ENCODE measurements at places on chromosomes 2 and 18.

DNA sequence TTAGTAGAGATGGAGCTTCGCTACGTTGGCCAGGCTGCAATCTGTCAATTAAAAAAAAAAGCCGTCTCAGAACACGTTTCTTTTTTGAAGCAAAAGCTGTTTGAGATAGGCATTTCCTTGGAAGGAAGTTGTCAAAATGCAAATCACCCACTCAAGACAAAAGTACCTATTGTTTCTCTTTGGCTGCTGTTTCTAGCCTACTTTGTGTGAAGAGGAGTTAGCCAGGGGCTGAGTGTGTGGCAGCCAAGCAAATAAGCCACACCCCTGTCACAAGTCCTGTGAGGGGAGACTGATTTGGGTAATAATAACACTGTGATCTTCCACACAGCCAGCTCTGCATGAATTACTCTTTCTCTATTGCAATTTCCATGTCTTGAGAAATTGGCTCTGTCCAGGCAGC is 47.4 kb upstream of the CDCA7 start:
- DNase-seq: no peak

- peak; percentile 57 for DNase-seq
These were observed 166.9 kb upstream of the KLF7 start for GRCh38 chr2:207332480-207333212.

DNA sequence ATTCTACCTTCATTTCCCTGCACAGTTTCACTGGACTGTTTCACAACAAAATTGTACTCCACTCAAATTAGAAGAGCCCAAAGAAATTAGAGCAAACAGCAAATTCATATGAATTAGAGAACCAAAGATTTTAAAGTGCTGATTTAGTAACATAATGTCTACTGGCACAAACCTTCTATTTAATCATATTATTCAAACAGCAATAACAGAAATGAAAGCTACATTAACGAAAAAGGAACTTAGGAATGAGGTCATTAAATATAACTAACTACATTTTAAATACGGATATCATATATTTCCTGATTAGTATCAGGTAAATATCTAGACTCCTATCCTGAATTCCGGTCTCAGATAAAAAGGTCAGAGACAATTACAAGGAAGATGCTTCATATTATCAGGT is 5.1 kb downstream of the C18orf32 start:
- no peak for DNase-seq

DNA sequence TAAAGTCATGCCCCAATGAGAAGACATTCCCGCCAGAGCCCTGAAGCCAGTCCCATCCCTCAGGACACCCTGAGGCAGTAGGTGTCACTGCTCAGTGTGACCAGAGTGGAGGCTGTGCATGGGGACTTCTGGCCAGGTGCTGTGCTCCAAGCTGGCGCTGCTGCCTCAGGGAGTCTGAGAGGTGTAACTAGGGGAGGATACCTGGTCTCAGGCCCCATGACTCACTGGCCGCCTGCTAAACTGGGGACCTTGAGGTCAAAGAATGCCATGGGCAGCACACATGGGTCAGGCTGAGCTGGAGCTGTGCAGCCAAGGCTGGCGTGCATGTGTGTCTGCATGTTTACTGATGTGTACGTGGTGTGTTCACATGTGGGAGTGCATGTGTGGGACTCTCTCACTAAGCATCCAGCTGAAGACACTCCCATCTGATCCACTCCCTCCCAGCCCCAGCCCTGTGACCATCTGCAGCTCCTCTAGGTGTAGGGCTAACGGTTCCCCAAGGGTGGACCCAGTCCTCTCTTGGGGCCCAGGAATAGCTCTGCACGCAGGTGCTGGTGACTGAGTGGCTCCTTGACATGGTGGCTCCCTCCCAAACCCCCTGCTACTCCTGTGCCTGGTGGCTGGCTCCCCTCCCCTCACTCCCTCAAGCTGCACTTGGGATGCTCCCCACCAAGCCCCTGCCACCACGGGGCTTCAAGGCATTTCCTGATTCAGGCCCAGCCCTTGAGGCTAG is 16.5 kb downstream of the HS6ST1 start:
- DNase-seq: no peak

DNA sequence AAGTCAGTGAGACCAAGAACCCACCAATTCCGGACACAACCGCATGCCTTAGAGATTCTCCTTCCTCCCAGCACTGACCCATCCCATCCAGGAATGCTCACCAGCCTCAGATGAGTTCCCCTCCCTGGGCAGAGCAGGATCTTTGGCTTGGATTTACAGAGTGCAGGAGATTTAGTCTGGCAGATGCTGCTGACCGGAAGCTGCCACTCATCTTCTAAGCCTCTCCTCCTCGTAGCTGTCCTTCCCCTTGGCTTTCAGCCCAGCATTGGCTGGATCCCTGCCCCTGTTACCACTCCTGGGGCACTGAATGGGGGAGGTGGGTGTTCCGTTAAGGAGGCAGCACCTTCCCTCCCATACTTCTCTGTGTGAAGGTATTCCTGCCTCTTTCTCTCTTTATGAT is 53.2 kb downstream of the VWA3B start:
- no peak for DNase-seq
